Type B pancreatic cell (in vitro differentiated cells): ENCODE measurements at places on chromosomes 16 and 17. TPM values are rescaled to one million over a fixed set of nuclear protein-coding genes. Genes with fewer than 3 reads are reported as not detected.

The LPO gene
- not detected in 2 replicates for total RNA-seq

The TBC1D28 gene
- not detected in 2 replicates for total RNA-seq

The TEKT1 gene
- total RNA-seq, result 0.24 and 1.6 TPM in 2 replicates

The NACA2 gene
- not detected in 2 replicates for total RNA-seq

The HSPB9 gene
- total RNA-seq, result 0.36 TPM in 1 of 2 replicates, not detected in the other

The PLEKHH3 gene
- 29.1 and 60.5 TPM in 2 replicates for total RNA-seq

The C16orf96 gene
- 0.14 and 0.43 TPM in 2 replicates for total RNA-seq

The RCVRN gene
- 0.14 TPM in 1 of 2 replicates, not detected in the other for total RNA-seq

The CACNA1G gene
- 1.9 and 27.8 TPM in 2 replicates for total RNA-seq

The NRN1L gene
- total RNA-seq, result 0.80 and 1.1 TPM in 2 replicates

The PLA2G15 gene
- 20.1 and 22.1 TPM in 2 replicates for total RNA-seq

The KRTAP2-3 gene
- total RNA-seq, result 0.98 TPM in 1 of 2 replicates, not detected in the other
